ENCODE measurements at places on chromosomes 2 and 18.

- no peak for DNase-seq
Measured at GRCh38 chr2:231469583-231469950, 5.3 kb upstream of the NCL start.

DNA sequence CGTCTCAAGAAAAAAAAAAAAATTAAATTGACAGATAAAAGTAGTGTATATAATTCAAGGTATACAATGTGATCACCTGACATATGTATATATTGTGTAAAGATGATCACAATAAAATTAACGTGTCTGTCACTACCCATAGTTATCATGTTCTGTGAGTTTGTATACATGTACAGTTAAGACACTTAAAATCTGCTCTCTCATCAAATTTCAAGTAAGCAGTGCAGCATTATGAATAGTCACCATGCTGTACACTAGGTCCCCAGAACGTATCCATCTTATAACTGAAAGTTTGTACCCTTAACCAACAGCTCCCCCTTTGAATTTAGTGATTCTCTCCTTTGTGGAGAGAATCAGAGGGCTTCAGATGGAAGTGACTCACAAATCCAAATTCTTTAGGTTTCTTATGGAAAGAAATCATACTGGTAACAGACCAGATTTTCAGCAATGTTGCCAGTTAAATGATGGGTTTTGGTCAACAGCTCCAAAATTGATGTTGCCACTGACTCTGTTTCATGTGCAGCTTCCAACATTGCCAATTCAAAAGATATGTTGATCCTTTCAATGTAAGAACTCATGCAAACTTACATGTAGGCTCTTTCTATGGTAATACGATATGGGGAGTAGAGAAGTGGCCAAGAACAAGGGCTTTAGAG, 281.5 kb downstream of the AFF3 start:
- DNase-seq: no peak

DNA sequence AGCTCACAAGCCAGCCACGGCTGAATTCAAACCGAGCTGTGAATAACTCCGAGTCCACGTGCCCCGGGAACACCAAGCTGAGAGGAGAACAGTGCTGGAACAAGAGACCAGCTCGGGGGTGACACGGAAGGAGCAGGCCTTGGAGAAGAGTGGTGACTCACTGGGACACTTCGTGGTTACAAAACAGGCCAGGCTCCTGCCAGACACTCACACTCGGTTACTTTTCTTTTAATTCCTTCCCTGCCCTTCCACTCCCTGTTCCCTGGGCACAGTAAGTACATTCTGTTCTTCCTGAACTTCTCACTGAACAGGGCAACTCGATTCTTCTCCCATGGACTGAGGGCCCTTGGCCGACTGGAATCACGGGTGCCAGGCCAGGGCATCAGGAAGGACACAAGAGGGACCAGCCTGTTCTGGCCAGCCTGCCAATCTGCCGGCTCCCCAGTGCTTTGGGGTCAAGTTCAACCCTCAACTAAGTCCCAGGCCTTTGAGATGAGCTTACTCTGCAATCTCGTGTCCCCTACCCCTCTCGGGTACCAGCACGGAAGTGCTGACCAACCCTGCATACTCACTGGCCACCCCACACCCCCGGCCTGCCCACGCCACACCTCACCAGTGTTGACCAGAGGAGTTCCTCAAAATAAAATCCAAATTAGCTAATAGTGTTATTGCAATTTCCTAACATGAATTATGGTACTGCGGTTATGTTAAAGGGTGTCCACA, 87.5 kb downstream of the TFCP2L1 start:
- DNase-seq: peak; percentile 56

GRCh38 chr2:84940088-84940470, 30.9 kb upstream of the KCMF1 start:
- DNase-seq: no peak

DNA sequence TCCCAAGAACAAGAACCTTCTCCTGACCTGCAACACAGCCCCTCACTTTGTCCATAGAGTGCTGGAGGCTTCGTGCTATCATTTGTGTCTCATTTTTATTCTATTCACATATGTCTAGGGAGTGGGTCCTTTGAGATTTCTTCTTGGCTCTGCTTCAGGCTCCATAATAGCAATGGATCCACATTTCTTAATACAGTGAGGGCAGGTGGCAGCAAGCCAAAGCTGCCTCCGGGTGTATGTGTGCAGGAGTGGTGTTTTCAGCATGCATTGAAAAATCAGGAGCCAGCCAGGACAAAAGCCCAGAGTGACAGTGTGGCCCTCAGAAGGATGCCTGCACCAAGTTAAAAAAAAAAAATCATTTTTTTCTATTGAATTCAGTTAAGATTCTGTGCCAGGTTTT, 115.1 kb upstream of the PELI1 start:
- no peak for DNase-seq
